Progenitor cell of endocrine pancreas (in vitro differentiated cells): ENCODE measurements at places on chromosomes 5 and 9. TPM values are rescaled to one million over a fixed set of nuclear protein-coding genes. Genes with fewer than 3 reads are reported as not detected.

- DNase-seq, result no peak
Measured at GRCh38 chr5:156174225-156174624, 152.7 kb upstream of the SGCD start.

- DNase-seq, result no peak
Measured at GRCh38 chr9:122119166-122119521, 26.0 kb upstream of the TTLL11 start.

- no peak for DNase-seq
Measured at GRCh38 chr5:98977723-98978122, 48.9 kb upstream of the CHD1 start.

The TAF11L10 gene
- not detected in 2 replicates for total RNA-seq

The CEP120 gene
- total RNA-seq, result 21.8 and 23.4 TPM in 2 replicates
